ENCODE measurements at places on chromosomes 7 and 10.

GRCh38 chr7:134126146-134126545, 994 bp upstream of the LRGUK start:
- DNase-seq: no peak

DNA sequence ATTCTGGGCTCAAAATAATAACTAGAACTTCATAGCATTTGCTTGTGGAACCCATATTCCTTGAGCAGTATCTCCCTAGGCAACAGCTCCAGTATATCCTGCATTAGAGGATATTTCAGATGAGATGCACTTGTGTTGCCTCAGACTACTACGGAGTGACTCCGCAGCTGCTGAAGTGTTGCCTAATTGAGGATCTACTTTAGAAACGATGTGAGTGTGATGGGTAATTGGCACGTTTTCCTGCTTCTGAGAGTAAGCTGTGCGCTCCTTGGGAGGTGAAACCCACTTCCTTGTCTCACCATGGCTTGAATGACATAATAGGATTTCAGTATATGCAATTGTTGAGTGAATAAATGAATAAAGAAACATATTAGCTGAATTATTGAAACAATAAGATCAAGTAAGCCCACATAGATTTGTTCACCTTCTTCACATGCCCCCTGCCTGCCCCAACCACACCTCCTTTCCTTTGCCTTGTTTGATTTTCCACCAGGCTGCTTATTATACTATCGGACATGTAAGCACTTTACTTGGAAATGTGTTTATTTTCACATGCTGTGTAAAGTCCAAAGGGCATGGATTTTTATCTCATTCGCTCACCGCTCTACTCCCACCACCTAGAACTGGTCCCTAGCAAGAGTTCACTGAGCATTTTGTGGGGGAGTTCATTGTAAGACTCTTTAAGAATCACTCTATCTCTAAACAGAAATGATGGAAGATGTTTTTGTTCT, 303.8 kb downstream of the KCNMA1 start:
- DNase-seq: no peak

DNA sequence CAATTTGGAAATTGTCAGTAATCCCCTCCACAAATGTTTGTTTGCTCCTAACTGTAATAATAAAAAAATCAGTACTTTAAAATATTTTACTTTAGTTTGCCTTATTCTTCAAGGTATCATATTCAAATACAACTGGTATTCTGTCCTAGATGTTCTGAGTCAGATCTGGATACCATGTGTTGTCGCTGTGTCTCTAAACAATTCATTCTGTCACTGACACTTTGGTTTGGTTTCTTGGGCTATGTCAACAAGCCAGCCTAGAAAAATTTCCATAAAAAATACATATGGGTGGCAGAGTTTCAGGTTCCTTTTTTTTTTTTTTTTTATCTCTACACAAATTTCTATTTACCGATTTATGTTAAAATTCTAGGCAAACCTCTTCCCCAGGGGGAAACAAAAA, 33.2 kb upstream of the SEMA3D start:
- DNase-seq: no peak

- no peak for DNase-seq
Observed at GRCh38 chr10:90440870-90441269, 417.0 kb downstream of the HTR7 start.

DNA sequence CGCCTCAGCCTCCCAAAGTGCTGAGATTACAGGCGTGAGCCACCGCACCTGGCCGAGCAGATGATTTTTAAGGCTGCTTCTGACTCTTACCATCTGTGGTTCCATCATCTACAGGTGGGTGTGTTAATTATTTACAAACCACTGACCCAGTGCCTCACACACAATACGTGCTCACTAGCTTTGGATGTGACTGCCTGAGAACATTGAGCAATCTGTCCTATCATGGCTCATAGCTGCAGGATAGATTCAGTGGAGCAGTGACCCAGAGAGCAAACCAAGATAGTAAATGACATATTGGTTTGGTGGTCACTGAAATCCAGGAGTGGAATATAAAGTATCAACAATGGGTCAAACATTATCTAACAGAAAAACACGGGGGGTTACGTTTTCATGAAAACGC, 24.1 kb downstream of the GPAM start:
- no peak for DNase-seq

- no peak for DNase-seq
Observed at GRCh38 chr10:32959006-32959920, 1.2 kb upstream of the ITGB1 start.

DNA sequence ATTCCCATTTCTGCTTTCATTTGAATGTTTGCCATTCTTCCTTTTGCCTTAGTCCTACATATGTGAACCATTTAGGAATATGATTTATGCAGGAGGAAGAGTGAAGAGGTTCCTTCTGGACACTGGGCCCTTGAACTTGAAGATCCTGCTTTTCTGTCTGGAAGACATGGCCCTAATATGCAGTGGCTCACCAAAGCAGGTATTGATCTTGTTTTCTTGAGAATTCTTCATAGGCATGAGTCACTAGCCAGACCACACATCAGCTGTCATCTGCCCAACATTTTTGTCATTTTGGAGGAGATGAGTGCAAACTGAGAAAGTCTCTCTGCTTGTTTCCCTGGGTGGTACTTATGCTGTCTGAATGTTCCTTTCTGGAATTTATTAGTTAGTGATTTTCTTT, 382.6 kb downstream of the LRMDA start:
- DNase-seq: no peak

GRCh38 chr10:123270806-123271205, 116.6 kb downstream of the BUB3 start:
- DNase-seq: no peak
